ENCODE measurements at places on chromosomes 5 and 9. TPM values are rescaled to one million over a fixed set of nuclear protein-coding genes. Genes with fewer than 3 reads are reported as not detected.

STOM gene
- polyA plus RNA-seq: 140 TPM

C5orf46 gene
- polyA plus RNA-seq: not detected

MARCOL gene
- not detected for polyA plus RNA-seq

PCDHAC2 gene
- polyA plus RNA-seq: not detected

NRARP gene
- polyA plus RNA-seq: 20.4 TPM

PCDHB11 gene
- not detected for polyA plus RNA-seq

SPINK13 gene
- polyA plus RNA-seq: not detected

PCDHB3 gene
- not detected for polyA plus RNA-seq

SKP1 gene
- 445 TPM for polyA plus RNA-seq

ARL14EPL gene
- polyA plus RNA-seq: 0.04 TPM

IRX1 gene
- not detected for polyA plus RNA-seq

KCNMB1 gene
- polyA plus RNA-seq: 0.46 TPM

IFNA16 gene
- polyA plus RNA-seq: not detected

CATSPER3 gene
- polyA plus RNA-seq: 0.57 TPM

PCDHGA1 gene
- polyA plus RNA-seq: not detected

ENTPD8 gene
- polyA plus RNA-seq: 44.4 TPM

PAX5 gene
- polyA plus RNA-seq: 20.1 TPM

RASGEF1C gene
- not detected for polyA plus RNA-seq
